NCI-H524 treated with DMSO at 0.1 percent for 48 hours (cell line): ENCODE measurements at places on chromosomes 7 and 10.

GRCh38 chr10:14526326-14526725 is 195.6 kb upstream of the FRMD4A start:
- DNase-seq = no peak

- DNase-seq = no peak
These were observed 53.0 kb upstream of the SEMA3A start for GRCh38 chr7:84247591-84247990.

DNA sequence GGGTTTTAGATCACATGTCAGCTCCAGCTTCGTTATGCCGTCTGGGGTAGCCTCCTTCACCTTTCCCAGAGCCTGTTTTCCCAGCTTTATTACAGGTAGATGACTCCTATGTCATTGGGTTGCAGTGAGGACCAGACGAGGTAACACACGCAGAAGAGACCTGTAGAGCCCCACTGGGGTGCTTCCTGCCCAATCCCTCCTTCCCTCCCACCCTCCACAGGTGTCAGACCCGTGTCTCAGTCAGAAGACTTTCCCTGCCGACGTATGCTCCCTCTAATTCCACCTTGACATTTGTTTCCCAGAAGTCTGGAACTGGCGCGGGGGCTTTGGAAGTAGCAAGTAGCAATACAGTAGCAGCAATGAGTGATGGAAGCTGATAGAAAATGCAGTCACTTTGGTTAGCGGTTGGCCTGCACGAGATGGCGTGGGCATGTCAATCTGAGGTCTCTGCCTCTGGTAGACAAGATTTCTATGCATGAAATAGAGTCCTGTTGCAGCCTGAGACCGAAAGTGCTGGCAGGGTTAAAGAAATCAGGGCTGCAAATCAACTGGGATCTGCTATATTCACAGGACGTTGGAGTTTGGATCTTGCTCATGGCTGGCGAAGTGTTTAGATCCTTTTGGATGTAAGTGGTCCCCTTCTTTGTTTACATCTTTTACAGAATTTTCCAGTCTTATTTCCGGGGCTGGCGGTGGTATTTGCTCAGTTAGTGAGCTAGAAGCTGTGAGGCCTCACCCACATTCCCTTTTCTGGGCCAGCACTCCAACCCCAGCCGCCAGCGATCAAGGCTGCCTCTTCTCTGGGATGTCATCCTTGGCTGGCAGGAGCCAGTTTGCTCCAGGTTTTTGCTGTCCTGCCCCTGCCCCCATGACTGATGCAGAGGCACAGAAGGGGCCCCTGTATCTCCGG is 78.3 kb upstream of the KMT2C start:
- no peak for DNase-seq

DNA sequence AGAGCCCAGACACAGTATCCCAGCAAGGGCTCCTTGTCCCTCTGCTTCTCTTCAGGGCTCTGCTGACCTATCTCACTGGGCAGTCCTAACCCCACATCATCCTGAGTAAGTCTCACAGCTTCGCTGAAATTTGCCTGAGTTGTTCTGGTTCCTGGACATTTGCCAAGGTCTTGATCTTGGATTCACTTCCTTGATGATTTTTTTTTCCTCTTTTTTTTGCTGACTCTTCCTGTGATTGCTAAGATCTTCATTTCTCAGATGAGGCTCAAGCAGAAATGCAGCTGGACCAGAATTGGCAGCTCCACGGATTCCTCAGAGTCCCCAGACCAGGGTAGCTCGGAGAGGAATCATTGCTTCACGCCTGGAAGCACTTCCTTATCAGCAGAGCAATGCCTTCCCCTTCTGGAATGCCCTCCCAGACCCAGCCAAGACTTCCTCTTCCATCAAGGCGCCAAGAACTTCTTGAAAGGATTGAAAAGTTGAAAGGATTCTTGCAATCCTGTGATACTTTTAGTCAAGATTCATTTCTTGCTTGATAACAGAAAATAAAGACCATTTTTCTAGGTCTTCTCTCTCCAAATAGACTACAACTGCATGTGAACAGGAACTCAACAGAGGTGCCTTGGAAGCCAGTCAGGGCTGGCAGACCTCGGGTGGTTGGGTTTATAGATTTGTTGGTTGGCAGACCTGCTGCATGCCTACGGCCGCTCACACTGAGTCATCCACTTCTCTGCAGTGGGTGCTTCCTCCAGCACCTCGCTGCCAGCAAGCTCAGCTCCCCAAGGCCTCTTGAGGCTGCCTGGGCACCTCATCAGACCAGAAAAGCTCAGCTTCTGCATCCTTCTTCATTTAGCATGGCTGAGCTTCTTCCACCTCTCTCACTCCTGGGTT is 8.8 kb upstream of the AFAP1L2 start:
- no peak for DNase-seq

- DNase-seq = no peak
These were observed 113.4 kb upstream of the CDK6 start for GRCh38 chr7:92949748-92950147.

DNA sequence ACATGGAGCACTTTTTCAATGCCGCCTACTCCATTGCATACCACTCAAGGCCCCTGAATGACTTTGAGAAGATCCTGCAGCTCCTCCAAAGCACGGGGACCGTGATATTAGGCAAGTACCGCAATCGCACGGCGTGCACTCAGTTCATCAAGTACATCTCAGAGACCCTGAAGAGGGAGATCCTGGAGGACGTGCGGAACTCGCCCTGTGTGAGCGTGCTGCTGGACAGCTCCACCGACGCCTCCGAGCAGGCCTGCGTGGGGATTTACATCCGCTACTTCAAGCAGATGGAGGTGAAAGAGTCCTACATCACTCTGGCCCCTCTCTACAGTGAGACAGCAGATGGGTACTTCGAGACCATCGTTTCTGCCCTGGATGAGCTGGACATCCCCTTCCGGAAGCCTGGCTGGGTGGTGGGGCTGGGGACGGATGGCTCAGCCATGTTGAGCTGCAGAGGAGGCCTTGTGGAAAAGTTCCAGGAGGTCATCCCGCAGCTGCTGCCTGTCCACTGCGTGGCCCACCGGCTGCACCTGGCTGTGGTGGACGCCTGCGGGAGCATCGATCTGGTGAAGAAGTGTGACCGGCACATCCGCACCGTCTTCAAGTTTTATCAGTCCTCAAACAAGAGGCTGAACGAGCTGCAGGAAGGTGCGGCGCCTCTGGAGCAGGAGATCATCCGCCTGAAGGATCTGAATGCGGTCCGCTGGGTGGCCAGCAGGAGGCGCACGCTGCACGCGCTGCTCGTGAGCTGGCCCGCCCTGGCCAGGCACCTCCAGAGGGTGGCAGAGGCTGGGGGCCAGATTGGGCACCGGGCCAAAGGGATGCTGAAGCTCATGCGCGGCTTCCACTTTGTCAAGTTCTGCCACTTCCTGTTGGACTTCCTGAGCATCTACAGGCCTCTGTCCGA is 12.7 kb upstream of the ATP6V0E2 start:
- no peak for DNase-seq

DNA sequence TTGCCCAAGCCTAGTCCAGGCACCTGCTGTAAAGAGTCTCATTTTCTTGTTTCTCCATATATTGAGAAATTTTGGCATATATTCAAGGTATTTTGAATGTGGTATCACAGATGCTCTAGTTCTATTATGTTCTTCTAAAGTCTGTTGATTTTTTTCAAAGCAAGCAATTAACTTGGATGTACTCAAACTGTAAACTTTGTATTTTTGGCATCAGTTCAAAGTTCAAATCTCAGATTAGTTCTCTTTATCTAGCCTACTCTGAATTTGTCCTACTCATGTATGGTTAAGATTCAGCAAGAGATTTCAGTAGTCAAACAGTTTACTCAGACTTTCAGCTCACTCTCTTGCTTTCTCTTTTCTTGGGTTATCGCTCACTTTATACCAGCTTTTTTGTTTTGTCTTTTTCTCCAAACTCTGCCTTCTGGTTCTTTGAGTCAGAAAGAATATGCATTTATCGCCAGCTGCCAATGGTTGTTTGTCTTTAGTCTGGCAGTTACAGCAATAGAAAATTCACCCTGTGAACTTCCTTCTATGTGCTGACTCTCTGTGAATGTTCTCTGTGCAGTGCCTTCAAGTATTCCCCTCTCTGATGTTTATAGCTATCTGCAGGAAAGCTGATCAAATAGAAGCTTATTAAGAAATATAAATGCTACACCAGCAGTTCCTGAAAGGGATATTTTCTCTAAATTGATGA is 56.0 kb downstream of the ANKRD7 start:
- DNase-seq = no peak

GRCh38 chr10:69315100-69315542 is 36.8 kb downstream of the HK1 start:
- no peak for DNase-seq

- DNase-seq = no peak
These were observed 136.3 kb upstream of the LAMB4 start for GRCh38 chr7:108266491-108266890.

DNA sequence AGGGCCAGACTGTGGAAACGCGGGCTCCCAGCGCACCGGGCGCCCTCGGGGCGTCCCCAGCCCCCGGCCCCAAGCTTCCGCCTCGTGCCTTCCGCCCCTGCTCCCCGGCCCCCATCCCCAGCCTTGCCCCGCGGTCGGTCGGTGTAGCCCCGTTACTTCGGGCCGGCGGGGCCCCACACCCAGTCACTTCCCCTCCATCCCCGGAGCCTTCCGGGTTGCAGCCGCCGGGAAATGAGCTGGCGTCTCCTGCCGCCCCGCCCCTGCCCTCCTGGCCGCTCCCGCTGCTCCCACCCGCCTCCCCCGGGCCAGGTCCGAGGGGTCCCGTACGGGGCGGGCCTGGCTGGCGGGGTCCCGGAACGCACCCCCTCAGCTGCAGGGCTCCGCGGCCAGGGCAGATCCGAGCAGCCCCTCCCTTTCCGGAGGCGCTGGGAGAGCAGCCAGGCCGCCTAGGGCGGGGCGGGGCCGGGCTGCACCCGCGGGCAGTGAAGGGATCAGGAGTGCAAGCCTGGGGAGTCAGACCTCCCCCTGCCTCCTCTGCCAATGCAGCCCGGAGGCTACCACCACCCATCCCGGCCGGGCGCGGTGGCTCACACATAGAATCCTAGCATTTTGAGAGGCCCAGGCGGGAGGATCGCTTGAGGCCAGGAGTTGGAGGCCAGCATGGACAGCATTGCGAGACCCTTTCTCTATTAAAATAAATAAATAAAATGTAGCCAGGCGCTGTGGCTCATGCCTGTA is 709 bp downstream of the ARPC1B start:
- no peak for DNase-seq

DNA sequence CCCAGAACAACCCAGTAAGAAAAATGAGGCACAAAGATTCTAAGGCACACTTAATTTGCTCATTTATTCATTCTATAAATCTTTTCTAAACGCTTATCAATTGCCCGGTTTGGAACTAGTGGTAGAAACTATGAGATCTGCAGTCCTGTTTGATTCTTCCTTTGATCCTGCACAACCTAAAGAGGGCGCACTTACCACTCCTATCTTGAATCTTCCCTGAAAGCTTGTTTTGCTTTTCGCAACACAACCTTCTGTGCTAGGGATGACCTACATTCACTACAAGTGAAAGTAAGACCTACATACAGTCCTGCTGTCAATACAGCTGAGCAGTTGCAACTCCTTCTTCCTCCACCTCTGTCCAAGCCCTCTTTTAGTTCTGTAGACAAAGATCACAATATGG is 12.6 kb upstream of the ARL4A start:
- DNase-seq = no peak

DNA sequence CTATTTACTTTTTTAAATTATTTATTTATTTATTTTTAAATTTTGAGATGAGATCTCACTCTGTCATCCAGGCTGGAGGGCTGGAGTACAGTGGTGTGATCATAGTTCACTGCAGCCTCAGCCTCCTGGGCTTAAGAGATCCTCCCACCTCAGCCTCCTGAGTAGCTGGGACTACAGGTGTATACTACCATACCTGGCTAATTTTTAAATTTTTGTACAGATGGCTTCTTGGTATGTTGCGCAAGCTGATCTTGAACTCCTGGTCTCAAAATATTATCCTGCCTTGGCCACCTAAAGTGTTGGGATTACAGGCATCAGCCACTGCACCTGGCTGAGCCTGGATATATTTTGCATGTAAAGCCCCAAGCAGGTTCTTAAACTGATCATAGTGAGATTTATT is 7.6 kb downstream of the CHST12 start:
- DNase-seq = no peak

GRCh38 chr7:147413557-147413870 is 1177.1 kb upstream of the C7orf33 start:
- DNase-seq = no peak

DNA sequence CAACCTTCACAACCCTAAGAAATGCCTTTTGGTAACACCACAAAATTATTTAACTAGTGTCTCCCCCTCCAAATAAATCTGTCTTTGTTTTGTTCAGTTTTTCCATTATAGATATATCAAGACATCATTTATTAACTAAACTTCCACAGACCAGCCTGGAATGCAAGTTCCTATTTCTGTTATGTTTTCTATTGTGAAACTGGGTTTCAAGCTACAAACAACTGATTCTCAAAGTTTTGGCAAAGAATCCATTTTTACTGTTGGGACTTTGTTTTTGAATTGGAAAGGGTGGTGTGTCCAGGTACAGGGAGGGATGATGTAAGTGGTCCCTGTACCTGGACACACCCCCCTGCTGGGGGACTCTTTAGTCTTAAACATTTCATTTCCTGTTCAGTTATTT is 36.2 kb downstream of the STAMBPL1 start:
- no peak for DNase-seq

DNA sequence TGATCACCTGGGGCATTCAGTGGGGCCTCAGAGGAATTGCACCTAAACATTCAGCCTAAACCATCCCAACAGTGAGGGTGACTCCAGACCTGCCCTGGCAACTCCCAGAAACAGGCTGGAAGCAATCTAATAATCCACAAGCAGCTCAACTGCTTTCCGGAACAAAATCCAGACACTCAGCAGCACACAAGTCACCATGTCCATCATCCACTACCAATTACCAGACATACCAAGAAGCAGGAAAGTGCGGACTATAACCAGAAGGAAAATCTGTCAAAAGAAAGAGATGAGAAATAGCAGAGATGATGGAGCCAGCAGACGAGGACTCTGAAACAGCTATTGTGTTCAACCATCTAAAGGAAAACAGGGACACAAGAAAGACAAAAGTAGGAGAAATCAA is 342.6 kb upstream of the ZMIZ1 start:
- DNase-seq = no peak

GRCh38 chr10:11895108-11895466 is 71.9 kb downstream of the PROSER2 start:
- no peak for DNase-seq

- DNase-seq = no peak
These were observed 195.4 kb upstream of the PLXDC2 start for GRCh38 chr10:19620811-19621210.

- no peak for DNase-seq
These were observed 210.4 kb downstream of the DGKI start for GRCh38 chr7:137636376-137636775.

GRCh38 chr7:155287284-155287935 is 10.3 kb upstream of the INSIG1 start:
- DNase-seq = no peak

- no peak for DNase-seq
These were observed 104.3 kb upstream of the CAV2 start for GRCh38 chr7:116395141-116395791.

DNA sequence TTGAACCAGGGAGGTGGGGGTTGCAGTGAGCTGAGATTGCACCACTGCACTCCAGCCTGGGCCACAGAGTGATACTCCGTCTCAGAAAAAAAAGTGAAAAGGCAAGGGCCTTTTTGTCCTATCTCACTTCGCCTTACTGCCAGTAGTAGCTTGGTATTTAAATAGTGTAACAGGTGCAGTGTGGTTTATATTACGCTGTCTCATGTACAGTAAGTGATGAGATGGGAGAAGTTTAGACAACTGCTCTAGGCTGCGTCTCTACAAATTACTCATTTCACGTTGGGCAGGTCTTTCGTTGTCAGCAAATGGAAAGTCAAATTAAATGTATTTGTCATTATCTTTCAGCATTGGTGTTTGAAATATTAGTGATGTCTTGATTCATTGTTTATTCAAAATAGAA is 15.5 kb upstream of the PFKFB3 start:
- no peak for DNase-seq

- DNase-seq = no peak
These were observed 793.8 kb upstream of the IGFBP3 start for GRCh38 chr7:46714904-46715303.
